CD8-positive, alpha-beta memory T cell (primary cell): ENCODE measurements at places on chromosomes 11 and 22.

DNA sequence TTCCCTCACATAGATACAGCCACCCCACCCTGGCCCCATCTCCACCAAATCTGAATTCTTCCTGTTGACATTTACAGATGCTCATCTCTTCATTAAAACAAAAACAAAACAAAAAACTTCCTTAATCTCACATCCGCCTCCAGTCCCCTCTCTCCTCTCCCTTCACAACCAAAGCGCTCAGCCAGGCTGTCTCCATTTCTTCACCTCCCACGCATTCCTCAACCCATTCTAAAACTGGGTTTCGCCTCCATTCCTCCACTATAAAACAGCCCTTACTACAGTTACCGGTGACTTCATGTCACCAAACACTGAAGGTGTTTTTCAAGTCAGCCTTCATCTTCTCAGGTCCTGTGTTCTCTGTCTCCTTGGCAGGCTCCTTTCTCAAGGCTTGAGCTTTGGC lies 9.6 kb downstream of the BACE1-AS start:
- DNase-seq = no peak

DNA sequence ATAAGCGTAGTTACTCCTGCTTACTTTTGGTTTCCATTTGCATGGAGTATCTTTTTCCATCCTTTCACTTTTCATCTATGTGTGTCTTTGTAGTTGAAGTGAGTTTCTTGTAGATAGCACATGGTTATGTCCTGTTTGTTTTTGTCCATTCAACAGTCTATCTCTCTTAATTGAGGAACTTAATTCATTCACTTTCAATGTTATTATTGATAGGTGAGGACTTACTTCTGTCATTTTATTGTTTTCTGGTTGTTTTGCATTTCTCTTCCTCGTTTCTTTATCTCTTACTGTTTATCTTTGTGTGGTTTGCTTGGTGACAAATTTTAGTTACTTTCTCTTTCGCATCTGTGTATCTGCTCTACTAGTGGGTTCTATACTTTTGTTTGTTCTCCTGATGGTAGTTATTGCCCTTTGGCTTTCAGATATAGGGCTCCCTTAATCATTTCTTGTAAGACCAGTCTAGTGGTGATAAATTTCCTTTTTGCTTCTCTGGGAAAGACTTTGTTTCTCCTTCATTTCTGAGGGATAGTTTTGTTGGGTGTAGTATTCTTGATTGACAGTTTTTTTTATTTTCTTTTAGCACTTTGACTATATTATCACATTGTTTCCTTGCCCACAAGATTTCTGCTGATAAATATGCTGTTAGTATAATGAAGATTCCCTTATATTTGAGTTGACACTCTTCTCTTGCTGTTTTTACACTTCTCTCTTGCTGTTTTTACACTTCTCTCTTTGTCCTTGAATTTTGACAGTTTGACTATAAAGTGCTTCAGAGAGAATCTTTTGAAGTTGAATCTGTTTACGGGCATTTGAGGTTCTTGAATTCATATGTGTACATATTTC lies 9.0 kb upstream of the RAG1 start:
- DNase-seq = no peak

- no peak for DNase-seq
Measured at GRCh38 chr11:8252388-8252787, 11.3 kb downstream of the LMO1 start.

GRCh38 chr22:46052801-46053562 lies 76.0 kb upstream of the WNT7B start:
- DNase-seq = peak; percentile 47

DNA sequence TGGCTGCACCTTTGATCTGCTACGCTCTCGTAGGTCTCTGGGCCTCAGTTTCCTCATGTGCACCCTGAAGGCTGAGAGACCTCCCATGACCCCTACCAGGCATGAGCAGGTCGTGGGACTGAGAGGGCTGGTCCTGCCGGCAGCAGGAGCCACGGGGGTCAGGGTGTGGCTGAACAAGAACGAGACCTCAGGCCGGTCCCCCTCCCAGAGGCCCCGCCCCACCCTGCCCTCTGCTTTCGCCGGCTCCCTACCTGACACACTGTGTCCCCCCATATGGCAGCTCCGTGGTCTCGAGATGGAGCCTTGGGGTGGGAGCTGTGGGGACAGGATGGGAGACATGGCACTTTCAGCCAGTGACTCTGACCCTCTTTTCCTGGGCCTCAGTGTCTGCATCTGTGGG lies 40.6 kb downstream of the CDKN1C start:
- no peak for DNase-seq

DNA sequence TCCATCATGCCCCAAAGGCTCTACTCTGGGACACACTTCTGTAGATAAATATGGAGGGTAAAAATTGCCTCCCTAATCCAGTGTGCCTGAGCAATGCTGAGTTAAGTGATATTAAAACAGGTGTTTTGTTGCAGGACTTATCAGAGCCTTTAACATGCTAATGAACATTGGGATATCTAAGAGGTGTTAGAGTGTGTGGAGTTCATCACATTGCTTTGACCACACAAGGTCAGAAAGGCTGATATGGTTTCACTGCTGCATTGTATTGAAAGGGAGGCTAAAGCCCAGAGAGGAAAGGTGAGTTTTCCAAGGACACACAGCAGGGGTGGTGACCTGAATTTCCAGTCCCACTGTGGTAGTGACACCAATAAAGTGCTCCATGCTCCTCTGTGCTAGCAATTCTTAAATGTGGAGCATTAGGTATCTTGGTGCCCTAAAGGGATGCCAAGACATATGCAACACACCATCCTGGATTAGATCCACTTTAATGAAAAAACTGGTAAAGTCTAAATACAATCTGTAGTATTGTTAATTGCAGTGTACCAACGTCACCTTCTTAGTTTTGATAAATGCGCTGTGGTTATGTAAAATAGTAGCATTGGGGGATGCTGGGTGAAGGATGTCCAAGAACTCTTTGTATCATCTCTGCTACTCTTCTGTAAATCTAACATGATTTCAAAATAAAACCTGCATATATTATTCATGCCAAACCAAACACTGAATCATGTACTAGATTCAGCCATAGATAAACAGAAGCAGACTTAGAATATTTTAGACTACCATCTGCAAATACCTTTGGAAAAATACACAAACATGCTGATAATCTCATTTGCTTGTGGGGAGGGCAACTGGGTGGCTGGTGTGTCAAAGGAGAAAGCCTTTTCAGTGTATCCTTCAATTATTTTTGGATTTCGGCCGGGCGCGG lies 45.8 kb downstream of the MIAT start:
- no peak for DNase-seq

- DNase-seq = no peak
Measured at GRCh38 chr11:128547946-128548648, 39.3 kb downstream of the ETS1 start.

- no peak for DNase-seq
Measured at GRCh38 chr11:64101461-64101860, 64.5 kb downstream of the MACROD1 start.

GRCh38 chr11:17653611-17654010 lies 65.8 kb upstream of the MYOD1 start:
- DNase-seq = no peak

DNA sequence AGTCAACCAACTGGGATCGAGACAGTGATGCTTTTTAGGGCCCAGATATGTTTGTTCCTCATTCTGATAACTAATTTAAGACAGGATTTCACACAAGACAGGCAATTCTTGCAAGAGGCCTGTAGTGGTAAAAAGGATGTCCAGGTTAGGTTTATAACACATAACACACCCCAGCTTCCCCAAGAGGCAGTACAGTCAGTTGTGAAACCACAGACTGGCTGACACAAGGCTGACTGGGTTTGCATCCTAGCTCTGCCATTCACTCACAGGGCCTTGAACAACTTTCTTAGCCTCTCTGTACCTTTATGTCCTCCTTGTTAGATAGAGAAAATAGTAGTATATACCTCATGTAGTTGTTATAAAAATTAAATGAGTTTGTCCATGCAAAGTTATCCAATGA lies 55.0 kb upstream of the PTH start:
- DNase-seq = peak; percentile 17

- DNase-seq = no peak
Measured at GRCh38 chr11:120635136-120635810, 123.7 kb downstream of the GRIK4 start.

- peak; percentile 62 for DNase-seq
Measured at GRCh38 chr11:10858439-10859325, 829 bp upstream of the ZBED5 start.

GRCh38 chr11:115183136-115183535 lies 321.1 kb downstream of the CADM1 start:
- no peak for DNase-seq

DNA sequence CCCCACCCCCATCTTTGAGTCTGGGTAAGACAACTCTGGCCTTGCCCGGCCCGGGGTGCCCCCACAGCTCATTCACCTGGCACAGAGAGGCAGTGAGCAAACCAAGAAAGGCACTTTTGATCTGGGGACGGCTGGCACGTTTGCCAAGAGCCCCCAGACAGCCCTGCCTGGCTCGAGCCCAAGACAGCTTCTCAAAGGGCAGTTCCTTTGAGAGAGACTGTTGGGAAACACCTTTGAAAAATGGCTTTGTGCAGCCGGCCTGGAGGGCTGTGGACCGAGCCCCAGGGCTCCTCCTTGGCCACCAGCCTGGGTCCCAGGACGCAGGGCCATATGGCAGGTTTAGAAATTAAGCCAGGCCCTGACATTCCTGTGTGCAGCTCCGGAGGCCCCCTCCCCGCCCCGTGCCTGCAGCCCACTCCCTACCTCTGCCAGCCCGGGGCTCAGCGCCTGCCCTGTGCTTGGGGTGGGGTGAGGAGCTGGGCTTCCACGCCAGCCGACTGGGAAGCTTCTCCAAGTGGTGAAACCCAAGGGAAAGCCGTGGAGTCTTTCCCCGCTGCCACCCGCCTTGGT lies 50.2 kb upstream of the SMIM38 start:
- no peak for DNase-seq
